ENCODE measurements at places on chromosomes 11 and 22.

- no peak for DNase-seq
These were observed 36.5 kb downstream of the TOM1 start for GRCh38 chr22:35335936-35336781.

GRCh38 chr11:35390737-35391682, 28.3 kb downstream of the SLC1A2 start:
- DNase-seq, result no peak

GRCh38 chr22:19448739-19449421, 1.4 kb upstream of the C22orf39 start:
- no peak for DNase-seq

- no peak for DNase-seq
These were observed 972 bp upstream of the TSSC4 start for GRCh38 chr11:2399488-2400068.
